Stimulated activated CD4-positive, alpha-beta T cell treated with anti-CD3 and anti-CD28 coated beads, Interleukin-12 subunit alpha, Interleukin-12 subunit beta, amount 100 ng/mL, for 24 hours (primary cell): ENCODE measurements at places on chromosomes 13 and 19.

DNA sequence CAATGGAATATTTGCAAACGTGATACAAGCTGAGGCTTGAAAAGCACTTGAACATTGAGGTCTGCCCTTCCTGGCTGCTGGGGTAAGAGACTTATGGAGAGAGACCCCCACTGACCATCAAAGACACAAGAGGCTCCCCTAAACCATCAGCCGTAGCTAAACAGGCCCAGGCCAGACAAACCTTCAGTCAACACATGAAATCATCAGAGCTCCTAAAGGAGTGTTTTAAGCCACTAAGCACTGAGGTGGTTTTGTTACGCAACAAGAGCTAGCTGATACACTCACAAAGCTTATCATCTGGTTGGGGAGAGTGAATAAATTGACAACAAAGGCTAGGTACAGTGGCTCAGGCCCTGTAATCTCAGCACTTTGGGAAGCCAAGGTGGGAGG lies 110.4 kb downstream of the ZNF557 start:
- no peak for DNase-seq

GRCh38 chr13:112097770-112098169 lies 30.8 kb downstream of the SOX1 start:
- no peak for DNase-seq

GRCh38 chr13:26474286-26474685 lies 83.2 kb upstream of the WASF3 start:
- DNase-seq, result no peak

- no peak for DNase-seq
Measured at GRCh38 chr13:101267656-101268055, 148.7 kb downstream of the NALCN start.

DNA sequence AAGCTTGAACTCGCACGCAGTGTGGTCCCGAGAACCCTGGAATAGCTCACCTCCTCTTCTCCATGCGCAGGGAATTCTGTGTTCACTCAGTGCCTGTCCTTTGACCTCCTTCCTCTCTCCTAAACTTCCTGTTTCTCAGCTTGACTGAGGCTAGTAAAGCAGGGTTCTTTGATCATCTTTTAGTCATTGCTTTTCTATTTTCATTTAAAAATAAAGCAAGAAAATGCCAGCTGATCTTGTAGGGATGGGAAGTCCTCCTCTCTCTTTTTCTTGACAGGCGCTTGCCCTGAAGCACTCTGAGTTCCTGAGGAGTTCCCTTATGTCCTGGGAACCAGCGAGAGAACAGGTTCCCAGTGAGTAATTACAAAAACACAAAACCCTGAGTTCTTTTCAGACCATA lies 62.8 kb downstream of the ARHGEF7 start:
- no peak for DNase-seq

DNA sequence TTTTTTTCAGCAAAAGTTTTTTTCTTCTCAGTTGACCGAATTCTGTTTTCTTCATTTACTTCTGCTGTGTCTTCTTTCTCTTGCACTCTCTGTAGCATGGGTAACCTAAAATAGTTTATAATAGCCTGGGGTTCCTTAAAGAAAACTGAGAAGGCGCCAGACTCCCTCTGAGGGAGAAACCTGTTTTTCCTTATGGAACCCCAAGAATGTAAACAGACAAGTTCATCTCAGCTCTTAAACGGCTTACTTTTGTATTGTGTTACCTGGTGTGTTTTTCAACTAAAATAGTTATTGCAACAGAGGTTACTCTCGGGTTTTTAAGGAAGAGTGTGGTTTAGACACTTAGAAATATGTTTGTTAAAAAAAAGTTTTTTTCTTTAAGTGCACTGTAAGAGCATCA lies 23.8 kb upstream of the TM9SF2 start:
- DNase-seq, result no peak

DNA sequence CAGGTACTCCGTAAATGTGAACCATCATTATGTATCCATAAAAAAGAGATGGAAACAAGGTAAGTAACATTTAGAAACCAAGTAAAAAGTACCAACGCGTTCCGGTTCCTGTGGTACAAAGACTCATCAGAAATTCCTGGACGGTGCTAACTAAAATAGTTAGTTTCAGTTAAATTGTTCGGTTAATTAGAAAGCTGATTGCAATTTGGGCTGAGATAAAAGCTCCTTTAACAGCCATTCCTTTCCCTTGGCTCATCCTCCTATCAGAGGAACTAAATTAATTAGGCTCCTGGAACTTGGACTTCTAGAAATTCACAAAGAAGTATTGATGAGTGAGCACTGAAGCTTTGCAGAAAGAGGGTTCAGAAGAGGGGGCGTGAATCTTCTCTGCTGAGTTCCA lies 63.5 kb downstream of the SOX1 start:
- no peak for DNase-seq

DNA sequence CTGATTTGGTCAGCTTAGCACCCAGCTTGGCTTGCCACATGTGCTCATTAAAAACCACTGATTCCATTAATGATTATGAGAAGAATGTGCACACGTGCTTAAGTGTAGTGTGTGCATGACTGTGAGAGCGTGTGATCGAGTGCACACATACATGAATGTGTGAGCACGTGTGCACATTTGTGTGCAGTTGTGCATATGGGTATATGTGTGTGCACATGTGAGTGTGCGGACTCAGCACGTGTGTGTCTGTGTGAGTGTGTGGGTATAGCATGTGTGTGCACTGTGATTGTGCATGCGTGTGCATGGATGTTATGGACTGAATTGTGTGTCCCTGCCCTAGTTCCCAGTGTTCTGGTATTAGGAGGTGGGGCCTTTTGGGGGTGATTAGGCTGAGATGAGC lies 202.1 kb upstream of the ZNF536 start:
- DNase-seq, result no peak

GRCh38 chr13:20513466-20513995 lies 12.1 kb downstream of the CRYL1 start:
- no peak for DNase-seq

GRCh38 chr19:41606215-41606837 lies 20.5 kb downstream of the CEACAM4 start:
- no peak for DNase-seq

DNA sequence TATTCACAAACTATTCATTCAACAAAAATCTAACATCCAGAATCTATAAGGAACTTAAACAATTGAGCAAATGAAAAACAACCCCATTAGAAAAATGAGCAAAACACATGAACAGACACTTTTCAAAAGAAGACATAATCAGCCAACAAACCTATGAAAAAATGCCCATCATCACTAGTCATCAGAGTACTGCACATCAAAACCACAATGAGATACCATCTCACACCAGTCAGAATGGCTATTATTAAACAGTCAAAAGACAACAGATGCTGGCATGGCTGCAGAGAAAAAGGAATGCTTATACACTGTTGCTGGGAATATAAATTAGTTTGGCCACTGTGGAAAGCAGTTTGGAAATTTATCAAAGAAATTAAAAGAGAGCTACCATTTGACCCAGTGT lies 487.6 kb downstream of the GPC6 start:
- no peak for DNase-seq

DNA sequence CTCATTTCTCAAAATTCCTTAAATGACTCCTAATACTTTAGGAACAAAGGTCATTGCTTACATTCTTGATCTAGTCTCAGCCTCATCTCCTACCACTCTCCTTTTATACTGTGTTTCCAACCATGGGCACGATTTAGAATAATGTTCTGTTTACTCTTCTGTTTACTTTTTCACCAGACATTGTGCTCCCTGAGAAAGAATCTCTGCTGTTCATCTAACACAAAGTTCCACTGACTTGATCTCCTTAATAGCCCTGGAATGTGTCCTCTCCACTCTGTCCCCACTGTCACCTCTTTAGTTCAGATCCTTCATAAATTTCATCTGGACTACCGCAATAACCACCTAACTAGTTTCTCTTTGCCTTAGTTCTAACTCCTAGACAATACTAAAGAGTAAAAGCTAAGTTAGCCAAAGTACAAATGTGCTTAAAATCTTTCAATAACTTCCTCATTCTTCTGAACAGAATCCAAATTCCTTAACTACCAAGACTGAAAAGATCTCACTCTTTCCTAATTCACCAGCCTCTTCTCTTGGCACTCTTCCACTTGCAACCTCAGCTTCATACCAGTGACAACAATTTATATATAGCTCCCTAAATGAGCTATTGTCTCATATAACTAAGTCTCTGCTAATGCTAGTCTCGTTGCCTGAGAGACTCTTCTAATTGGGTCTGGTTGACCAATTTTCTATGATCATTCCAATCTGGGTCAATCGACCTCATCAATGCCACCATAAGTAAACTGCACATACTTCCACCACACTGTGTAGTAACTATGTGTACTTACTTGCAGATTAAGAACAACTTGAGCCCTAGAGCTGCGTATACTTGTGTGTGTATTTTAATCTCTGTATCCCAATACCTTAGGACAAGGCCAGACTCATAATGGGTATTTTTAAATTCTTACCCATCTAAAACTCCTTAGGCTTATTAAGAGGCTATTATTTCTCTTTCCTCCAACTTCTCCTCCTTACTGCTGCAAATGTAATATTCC lies 179.9 kb downstream of the VWA8 start:
- no peak for DNase-seq

DNA sequence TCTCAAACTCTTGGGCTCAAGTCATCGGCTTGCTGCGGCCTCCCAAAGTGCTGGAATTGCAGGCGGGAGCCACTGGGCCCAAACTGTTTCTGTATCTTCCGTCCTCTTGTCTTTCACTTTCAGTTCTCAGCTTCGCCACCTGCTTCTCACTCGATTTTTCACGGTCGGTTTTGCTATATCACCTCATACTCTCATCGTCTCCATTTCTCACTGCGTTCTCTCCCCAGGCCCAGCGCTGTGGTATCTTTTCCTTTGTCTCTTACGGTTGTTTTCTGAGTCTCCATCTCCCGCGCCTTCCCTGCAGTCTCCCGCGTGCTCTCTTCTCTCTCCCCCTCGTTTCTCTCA lies 14.9 kb downstream of the SSC5D start:
- DNase-seq, result no peak

DNA sequence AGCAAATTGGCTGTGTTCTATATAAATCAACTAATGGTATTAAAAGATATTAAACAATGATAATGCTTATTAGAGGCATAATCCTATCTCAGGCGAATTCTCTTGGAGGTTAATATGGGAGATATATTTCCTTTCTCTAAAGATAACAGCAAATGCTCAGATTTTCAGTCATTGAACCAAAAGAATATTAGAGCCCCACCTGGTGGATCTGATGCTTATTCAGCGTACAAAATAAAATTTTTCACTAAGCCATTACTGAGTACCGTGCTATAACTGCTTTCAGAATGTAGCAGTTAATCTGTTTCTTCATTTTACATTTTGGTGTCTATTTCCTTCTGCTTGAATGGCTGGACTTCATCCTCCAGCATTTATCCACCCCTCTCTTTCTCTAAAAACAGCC lies 143.3 kb upstream of the IPO5 start:
- DNase-seq, result no peak

DNA sequence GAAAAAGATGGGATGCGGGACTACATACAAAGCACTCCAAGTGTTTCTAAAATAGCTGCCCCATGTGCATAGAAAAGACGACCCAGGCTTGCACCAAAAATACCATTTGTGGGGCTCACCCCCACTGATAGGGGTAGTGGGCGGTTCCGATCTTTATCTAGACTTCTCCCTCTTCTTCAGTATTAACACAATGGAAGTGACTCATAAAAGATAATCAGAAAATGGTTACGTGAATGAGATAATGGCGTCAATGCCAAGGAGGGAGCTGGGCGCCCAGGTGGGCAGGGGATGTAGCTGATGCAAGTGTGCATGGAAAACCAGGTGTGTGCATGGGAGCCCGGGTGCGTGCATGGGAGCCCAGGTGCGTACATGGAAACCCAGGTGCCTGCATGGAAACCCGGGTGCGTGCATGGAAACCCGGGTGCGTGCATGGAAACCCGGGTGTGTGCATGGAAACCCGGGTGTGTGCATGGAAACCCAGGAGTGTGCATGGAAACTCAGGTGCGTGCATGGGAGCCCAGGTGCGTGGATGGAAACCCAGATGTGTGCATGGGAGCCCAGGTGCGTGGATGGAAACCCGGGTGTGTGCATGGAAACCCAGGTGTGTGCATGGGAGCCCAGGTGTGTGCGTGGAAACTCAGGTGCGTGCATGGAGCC lies 32.7 kb downstream of the LAMP1 start:
- no peak for DNase-seq

- no peak for DNase-seq
Measured at GRCh38 chr13:85864963-85865530, 65.8 kb upstream of the SLITRK6 start.

- DNase-seq, result no peak
Measured at GRCh38 chr13:63773476-63773875, 2357.8 kb upstream of the PCDH20 start.

DNA sequence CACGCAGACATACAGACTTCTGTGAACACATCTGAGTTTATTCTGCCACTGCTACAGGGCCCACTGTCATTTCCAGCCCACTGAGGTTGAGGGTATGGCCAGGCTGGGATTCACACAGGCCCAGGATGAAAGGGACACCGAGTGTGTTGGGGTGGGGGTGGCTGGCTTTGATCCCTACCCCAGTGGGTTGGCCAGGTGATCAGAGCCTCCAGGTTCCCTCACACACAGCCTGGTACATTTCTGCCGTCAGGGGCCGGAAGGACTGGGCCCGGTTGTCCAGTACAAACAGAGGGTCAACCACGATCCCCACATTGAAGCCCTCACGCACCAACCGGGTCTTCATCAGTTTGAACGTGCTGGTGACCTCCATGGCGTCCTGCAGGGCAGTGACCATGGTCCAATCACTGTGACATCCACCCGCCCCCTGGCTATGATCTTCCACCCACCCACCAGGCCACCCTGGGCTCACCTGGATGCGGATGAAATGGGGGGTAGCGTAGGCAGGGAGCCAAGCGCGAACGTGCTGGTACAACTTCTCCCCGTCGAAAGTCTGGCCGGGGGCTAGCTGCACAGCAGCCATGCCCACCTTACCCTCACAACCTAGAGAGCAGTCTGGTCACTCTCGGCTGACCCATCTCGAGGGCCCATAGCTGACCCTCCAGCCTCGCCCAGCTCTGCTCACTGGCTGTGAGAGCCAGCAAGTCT lies 13.3 kb downstream of the SLC27A5 start:
- no peak for DNase-seq

GRCh38 chr13:50126993-50127725 lies 111.9 kb downstream of the KCNRG start:
- DNase-seq, result peak; percentile 45

GRCh38 chr19:45171211-45171623 lies 6.8 kb downstream of the TRAPPC6A start:
- DNase-seq, result no peak

- DNase-seq, result no peak
Measured at GRCh38 chr13:28299916-28300315, 161.6 kb downstream of the PAN3 start.

DNA sequence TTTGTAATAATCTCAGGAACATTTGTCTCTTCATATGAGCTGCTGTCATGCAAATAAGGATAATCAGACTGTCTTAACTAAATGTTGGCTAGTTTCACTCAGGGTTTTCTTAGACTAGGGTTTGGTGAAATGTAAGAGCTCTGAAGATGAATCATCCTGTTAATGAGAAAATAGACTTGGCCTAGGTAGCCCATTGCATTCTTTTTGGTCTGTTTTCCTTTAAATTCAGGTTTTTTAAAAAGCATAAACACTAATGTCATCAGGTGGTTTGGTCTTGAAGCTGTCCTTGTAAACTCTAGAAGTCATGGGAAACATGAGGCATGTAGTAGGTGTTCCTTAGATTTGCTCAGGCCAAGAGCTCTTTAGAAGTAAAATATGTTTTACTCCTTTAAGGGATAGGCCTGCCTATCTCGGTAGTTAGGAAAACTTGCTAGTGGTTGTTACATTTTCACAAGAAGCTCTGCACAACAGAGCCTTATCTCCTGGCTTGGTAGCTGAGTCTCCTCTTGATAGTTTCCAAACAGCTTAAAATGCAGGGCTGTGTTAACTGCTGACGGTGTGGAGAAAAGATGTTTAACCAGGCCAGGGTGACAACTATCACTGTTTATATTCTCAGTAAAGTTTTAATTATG lies 62.0 kb upstream of the C1QTNF9B start:
- DNase-seq, result no peak

- no peak for DNase-seq
Measured at GRCh38 chr19:37986048-37986750, 79.2 kb downstream of the SIPA1L3 start.
